ENCODE measurements at places on chromosomes 1 and 21.
A peak's percentile ranks its signal among the peaks of the same experiment; 100 is the strongest.

DNA sequence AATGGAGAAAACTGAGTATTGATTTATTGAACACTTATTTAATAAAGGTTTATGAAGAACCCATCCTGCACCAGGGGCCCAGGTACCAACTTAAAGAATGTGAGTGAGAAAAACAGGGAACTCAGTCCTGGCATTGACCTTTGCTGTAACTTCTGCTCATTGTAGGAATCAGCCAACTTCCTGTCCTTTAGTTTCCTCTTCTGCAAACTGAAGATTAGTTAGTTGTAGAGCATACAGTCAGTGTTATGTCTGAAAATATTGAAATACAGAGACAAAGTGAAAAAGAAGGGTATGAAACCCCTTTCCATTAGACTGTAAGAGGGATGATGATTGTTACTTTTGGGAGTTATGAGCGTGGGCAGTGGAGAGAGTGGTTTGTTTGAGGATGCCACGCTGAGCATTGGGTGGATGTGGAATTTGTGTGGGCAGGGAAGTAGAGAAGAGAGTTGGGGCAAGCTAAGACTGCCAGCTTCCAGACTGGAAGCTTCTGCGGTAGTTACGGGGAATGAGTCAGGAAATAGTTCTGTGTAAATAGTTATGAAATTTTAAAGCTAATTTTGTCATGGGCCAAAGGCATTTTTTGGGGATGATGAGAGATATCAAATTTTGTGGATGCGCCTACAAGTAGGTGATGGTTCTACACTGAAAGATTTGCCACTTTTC, 89.2 kb downstream of the GPR88 start:
- no peak for DNase-seq

GRCh38 chr1:109396513-109396839, 1.2 kb downstream of the SORT1 start:
- no peak for DNase-seq

DNA sequence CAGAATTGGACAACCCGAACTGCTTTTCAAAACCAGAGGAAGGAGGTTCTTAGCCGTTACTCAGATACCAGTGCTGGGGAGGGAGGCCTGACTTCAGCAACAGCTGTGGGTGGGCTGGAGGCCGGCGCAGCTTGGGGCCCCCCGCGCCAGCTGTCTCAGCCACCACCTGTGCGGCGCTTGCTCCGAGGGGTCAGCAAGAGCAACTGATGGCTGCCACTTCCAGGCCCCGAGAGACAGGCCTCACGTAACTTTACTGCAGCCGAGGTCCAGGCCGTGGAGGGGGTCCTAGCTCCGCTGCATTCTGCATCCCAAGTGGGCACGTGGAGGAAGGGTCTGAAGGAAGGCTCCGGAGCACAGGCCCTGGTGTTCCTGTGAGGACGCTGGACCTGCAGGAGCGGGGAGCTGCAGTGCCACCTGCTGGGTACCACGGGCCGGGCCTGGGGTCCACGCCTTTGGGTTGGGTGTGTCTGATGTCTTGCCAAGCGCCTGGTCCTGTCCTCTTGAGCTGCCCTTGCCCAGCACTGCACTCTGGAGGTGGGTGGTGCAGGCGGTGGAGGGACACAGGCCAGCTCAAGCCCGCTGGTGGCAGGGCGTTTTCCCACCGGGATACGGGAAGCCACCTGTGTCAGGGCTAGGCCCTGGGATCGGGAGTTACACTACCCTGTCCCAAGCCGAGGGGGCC, 9.8 kb downstream of the THAP3 start:
- peak; percentile 77 for DNase-seq

DNA sequence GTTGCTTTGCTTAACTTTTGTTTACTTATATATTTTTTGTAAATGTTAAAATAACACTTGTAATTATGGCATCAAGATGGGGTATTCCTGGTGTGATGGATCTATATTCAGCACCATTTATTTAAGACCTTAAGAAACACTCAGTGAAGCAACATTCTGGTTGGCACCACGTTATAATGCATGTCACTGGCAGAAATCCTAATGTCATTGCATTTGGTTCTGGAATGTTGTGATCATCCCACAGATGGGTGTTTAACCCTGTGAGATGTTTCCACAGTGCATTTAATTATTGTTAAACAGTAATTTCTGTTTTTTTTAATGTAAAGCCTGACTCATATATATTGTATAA, 116.5 kb downstream of the NOS1AP start:
- DNase-seq: no peak

DNA sequence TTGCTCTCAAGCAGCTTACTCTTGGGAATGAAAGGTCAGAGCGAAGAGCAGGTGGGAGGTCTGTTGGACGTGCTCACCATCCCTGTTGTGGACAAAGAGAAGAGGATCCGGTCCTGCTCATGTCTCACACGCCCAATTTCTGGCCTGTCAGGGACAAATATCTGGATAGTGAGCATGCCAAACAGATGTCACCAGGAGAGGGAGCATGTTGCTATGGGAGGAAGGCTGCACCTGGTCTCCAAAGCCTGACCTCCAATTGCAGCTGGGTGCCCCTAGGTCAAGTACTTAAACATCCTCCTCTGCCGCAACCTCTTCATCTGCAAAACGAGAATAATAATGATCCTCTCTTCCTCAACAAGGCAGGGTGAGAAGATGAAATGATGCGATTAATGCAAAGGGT, 53.4 kb downstream of the DMRTA2 start:
- DNase-seq: no peak

- no peak for DNase-seq
Observed at GRCh38 chr1:156667610-156667967, 9.6 kb downstream of the NES start.

Data from activated CD8-positive, alpha-beta memory T cell treated with anti-CD3 and anti-CD28 coated beads for 24 hours (primary cell).